Purkinje cell (primary cell): ENCODE measurements at places on chromosomes 7 and 10. TPM values are rescaled to one million over a fixed set of nuclear protein-coding genes. Genes with fewer than 3 reads are reported as not detected.

Gene INSYN2A
- polyA plus RNA-seq, result 0.60 and 0.74 TPM in 2 replicates

Gene STEAP1B
- polyA plus RNA-seq, result 0.64 and 6.0 TPM in 2 replicates

Gene IL6
- not detected in 2 replicates for polyA plus RNA-seq

Gene DNAJB6
- polyA plus RNA-seq, result 177 and 192 TPM in 2 replicates

Gene CYP3A7
- not detected in 2 replicates for polyA plus RNA-seq

Gene TBXAS1
- 0.32 and 2.6 TPM in 2 replicates for polyA plus RNA-seq

Gene ERVW-1
- polyA plus RNA-seq, result 1.5 TPM in 1 of 2 replicates, not detected in the other

Gene LAMB4
- polyA plus RNA-seq, result not detected in 2 replicates

Gene PKD2L1
- polyA plus RNA-seq, result not detected in 2 replicates

Gene FAM237B
- polyA plus RNA-seq, result not detected in 2 replicates

Gene PPIF
- 13.1 and 15.9 TPM in 2 replicates for polyA plus RNA-seq

Gene SPDYE6
- 0.46 TPM in 1 of 2 replicates, not detected in the other for polyA plus RNA-seq

Gene MSS51
- polyA plus RNA-seq, result 0.20 and 0.36 TPM in 2 replicates

Gene EPHB6
- polyA plus RNA-seq, result 1.4 and 58.4 TPM in 2 replicates
